AG04450 (cell line): ENCODE measurements at places on chromosomes 6 and 20. TPM values are rescaled to one million over a fixed set of nuclear protein-coding genes. Genes with fewer than 3 reads are reported as not detected.

The PLCB4 gene
- polyA plus RNA-seq = 13.0 and 18.6 TPM in 2 replicates

The ZC3H12D gene
- 0.01 and 0.02 TPM in 2 replicates for polyA plus RNA-seq

The COL9A1 gene
- not detected in 2 replicates for polyA plus RNA-seq

The TXLNB gene
- 0.88 and 1.3 TPM in 2 replicates for polyA plus RNA-seq

The KHDC3L gene
- polyA plus RNA-seq = not detected in 2 replicates

The KHDC1 gene
- 5.9 and 6.5 TPM in 2 replicates for polyA plus RNA-seq

The OPN5 gene
- polyA plus RNA-seq = not detected in 2 replicates

The ADAM33 gene
- polyA plus RNA-seq = 16.3 and 18.3 TPM in 2 replicates

The ELOVL2 gene
- 2.4 and 2.9 TPM in 2 replicates for polyA plus RNA-seq

The RNF217 gene
- 21.8 and 24.6 TPM in 2 replicates for polyA plus RNA-seq

The C6orf15 gene
- not detected in 2 replicates for polyA plus RNA-seq

The HCK gene
- not detected in 2 replicates for polyA plus RNA-seq

The MDFI gene
- 0.19 and 0.35 TPM in 2 replicates for polyA plus RNA-seq

The RIPPLY2 gene
- not detected in 2 replicates for polyA plus RNA-seq

The SNRPB2 gene
- polyA plus RNA-seq = 88.6 and 123 TPM in 2 replicates

The SCUBE3 gene
- polyA plus RNA-seq = 6.7 and 7.7 TPM in 2 replicates

The PSMB9 gene
- 34.8 and 38.4 TPM in 2 replicates for polyA plus RNA-seq

The KIAA0408 gene
- polyA plus RNA-seq = 4.7 and 6.3 TPM in 2 replicates

The KHDC1L gene
- polyA plus RNA-seq = 0.22 and 0.27 TPM in 2 replicates

The PPP1R16B gene
- not detected in 2 replicates for polyA plus RNA-seq

The SLC22A3 gene
- polyA plus RNA-seq = 0.07 TPM in 1 of 2 replicates, not detected in the other

The PNLDC1 gene
- polyA plus RNA-seq = 0.11 and 0.19 TPM in 2 replicates

The CLPSL1 gene
- polyA plus RNA-seq = not detected in 2 replicates

The LINC00237 gene
- not detected in 2 replicates for polyA plus RNA-seq

The NKX2-2 gene
- polyA plus RNA-seq = not detected in 2 replicates

The MUCL3 gene
- polyA plus RNA-seq = not detected in 2 replicates

The RAB5IF gene
- 125 and 151 TPM in 2 replicates for polyA plus RNA-seq

The SSTR4 gene
- not detected in 2 replicates for polyA plus RNA-seq

The IL20RA gene
- 0.09 TPM in 1 of 2 replicates, not detected in the other for polyA plus RNA-seq

The C6orf52 gene
- polyA plus RNA-seq = 0.63 and 0.74 TPM in 2 replicates

The BANF2 gene
- polyA plus RNA-seq = not detected in 2 replicates

The CTAGE9 gene
- polyA plus RNA-seq = not detected in 2 replicates

The HLA-DMB gene
- polyA plus RNA-seq = 0.07 and 0.12 TPM in 2 replicates

The BTN2A1 gene
- 29.5 TPM in 2 replicates for polyA plus RNA-seq

The PTPRK gene
- 37.8 and 53.7 TPM in 2 replicates for polyA plus RNA-seq

The FRK gene
- polyA plus RNA-seq = 0.31 and 0.43 TPM in 2 replicates

The ROS1 gene
- not detected in 2 replicates for polyA plus RNA-seq

The NKAIN2 gene
- not detected in 2 replicates for polyA plus RNA-seq

The CFAP206 gene
- polyA plus RNA-seq = 0.11 TPM in 1 of 2 replicates, not detected in the other

The PPIL6 gene
- 0.71 and 0.83 TPM in 2 replicates for polyA plus RNA-seq

The ARFGEF3 gene
- polyA plus RNA-seq = 0.02 and 0.04 TPM in 2 replicates

The SLC22A1 gene
- polyA plus RNA-seq = 0.10 and 0.36 TPM in 2 replicates

The LY6G6C gene
- not detected in 2 replicates for polyA plus RNA-seq

The CASS4 gene
- 36.8 and 41.0 TPM in 2 replicates for polyA plus RNA-seq

The MLN gene
- polyA plus RNA-seq = not detected in 2 replicates

The C6orf163 gene
- polyA plus RNA-seq = 0.57 and 0.81 TPM in 2 replicates

The EEF1A2 gene
- 0.94 and 0.99 TPM in 2 replicates for polyA plus RNA-seq

The CASP8AP2 gene
- 6.0 and 10.8 TPM in 2 replicates for polyA plus RNA-seq

The TAP2 gene
- polyA plus RNA-seq = 15.3 and 15.4 TPM in 2 replicates
